ENCODE measurements at places on chromosomes 3 and 15.

GRCh38 chr3:157156837-157157635 lies 2.9 kb downstream of the CCNL1 start:
- H3K4me1 ChIP-seq = peaks cover 44% of the 10 kb centered on the region
- H3K27me3 ChIP-seq = peaks cover 25% of the 10 kb centered on the region
- peaks cover 49% of the 10 kb centered on the region for H3K36me3 ChIP-seq
- H3K27ac ChIP-seq = peak overlapping the region; percentile 25
- no peak for DNase-seq
- H3K4me3 ChIP-seq = peak overlapping the region; percentile 73

DNA sequence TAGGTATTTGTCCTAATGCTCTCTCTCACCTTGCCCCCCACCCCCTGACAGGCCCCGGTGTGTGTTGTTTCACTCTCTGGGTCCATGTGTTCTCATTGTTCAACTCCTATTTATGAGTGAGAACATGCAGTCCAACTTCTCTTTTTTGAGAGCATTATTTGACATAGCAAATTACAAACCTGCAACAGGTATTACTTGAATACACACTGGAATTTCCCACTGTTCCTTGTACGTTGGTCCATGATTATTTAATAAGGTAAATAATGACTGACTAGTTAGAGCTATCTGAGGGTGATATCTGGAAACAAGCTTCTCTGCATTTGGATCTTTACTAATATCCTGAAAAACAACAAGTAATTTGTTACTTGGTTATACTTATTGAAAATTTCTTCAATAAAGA lies 24.1 kb downstream of the ICE2 start:
- H3K4me3 ChIP-seq = no peak overlapping the region
- DNase-seq = no peak
- no peaks in the 10 kb centered on the region for H3K36me3 ChIP-seq
- H3K27me3 ChIP-seq = no peaks in the 10 kb centered on the region

DNA sequence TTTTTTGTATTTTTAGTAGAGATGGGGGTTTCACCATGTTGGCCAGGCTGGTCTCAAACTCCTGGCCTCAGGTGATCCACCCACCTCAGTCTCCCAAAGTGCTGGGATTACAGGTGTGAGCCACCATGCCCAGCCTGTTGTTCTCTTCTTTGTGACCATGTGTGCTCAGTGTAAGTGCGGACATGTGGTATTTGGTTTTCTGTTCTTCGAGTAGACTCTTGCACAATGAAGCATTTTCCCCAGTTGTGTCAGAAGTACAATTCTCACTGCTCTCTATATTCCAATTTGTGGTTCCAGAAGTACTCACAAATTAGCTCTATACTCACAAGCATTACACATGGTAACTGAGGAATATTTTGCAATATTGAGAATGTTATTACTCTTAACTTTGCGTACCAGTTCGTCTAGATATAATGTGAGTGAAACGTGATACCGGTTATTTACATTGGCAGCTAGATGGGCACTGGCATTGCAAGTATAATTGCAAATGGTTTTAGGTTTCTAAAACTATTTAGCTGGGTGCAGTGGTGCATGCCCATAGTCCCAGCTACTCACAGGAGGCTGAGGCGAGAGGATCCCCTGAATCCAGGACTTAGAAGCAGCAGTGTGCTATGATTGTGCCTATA lies 34.2 kb upstream of the MTMR14 start:
- DNase-seq = no peak
- H3K4me1 ChIP-seq = no peaks in the 10 kb centered on the region
- H3K27me3 ChIP-seq = no peaks in the 10 kb centered on the region
- H3K4me3 ChIP-seq = no peak overlapping the region
- H3K27ac ChIP-seq = no peak overlapping the region

GRCh38 chr15:99074446-99074845 lies 30.4 kb upstream of the SYNM start:
- H3K27me3 ChIP-seq = no peaks in the 10 kb centered on the region
- no peak overlapping the region for H3K4me3 ChIP-seq
- no peak overlapping the region for H3K27ac ChIP-seq
- no peak for DNase-seq
- H3K4me1 ChIP-seq = no peaks in the 10 kb centered on the region

DNA sequence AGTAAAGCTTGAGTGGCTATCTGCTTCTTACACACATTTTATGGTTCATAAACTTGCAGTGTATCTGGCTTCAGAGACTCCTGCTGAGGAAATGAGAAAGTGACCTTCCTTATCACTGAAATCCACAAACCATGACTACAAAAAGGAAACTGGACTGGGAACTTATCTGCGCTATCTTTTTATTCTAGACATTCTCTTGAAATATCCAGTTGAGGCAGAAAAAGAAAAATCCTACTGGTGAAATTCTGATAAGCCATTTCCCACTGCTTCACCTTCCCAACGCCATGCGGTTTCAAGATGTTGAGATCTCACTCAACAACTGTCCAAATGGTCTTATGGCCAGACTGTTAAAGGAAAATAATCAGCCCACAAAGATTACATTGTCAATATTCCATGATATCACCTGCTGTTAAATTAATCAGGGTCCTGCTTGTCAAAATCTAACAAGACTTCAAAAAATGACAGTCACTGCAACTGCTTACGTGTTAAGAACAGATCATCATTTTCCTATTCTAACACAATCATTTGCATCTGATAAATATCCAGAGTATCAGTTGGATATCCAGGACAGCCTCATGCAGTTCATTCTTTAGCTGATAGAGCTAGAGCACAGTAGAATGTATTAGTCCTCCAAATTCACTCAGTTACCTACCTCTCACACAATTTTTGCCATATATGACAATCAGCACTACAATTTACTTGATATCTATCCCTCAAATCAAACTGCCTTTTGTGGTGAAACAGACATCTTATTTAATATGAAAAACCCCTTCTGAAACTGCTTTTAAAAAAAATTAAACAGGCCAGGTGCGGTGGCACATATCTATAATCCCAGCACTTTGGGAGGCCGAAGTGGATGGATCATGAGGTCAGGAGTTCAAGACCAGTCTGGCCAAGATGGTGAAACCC lies 538.1 kb downstream of the MAGI1 start:
- peak overlapping the region; percentile 3 for H3K27ac ChIP-seq
- no peak overlapping the region for H3K4me3 ChIP-seq
- peaks cover 3% of the 10 kb centered on the region for H3K27me3 ChIP-seq
- no peaks in the 10 kb centered on the region for H3K36me3 ChIP-seq
- peaks cover 8% of the 10 kb centered on the region for H3K4me1 ChIP-seq

- no peaks in the 10 kb centered on the region for H3K36me3 ChIP-seq
- DNase-seq = no peak
- H3K4me3 ChIP-seq = no peak overlapping the region
- H3K4me1 ChIP-seq = no peaks in the 10 kb centered on the region
- no peaks in the 10 kb centered on the region for H3K27me3 ChIP-seq
These were observed 31.6 kb downstream of the PYDC2 start for GRCh38 chr3:191492601-191493000.

DNA sequence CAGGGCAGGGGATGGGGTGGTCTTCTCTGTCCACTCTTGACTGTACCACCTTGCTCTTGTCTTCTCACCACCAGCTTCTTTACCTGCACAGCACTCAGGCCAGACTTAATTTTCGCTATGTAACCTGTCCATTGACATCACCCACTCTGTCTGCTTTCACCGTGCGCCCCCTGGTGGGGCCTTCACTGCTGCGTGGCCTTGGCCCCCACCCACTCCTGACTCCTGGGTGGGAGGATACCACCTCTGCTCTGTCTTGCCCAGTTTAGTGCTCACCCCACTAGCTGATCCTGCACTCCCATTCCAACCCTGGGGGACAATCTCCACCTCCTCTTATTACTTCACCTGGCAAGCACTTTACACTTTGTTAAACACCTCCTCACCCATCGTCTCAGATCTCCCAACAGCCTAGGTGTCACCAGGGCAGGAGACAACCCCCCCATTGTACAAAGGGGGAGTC lies 17.7 kb downstream of the PTH1R start:
- peak; percentile 78 for DNase-seq
- H3K27ac ChIP-seq = no peak overlapping the region
- peaks cover 9% of the 10 kb centered on the region for H3K4me1 ChIP-seq
- peaks cover 15% of the 10 kb centered on the region for H3K27me3 ChIP-seq

- no peak overlapping the region for H3K4me3 ChIP-seq
- no peaks in the 10 kb centered on the region for H3K36me3 ChIP-seq
- no peaks in the 10 kb centered on the region for H3K4me1 ChIP-seq
- no peak for DNase-seq
These were observed 433.2 kb upstream of the BCHE start for GRCh38 chr3:166270429-166270828.

DNA sequence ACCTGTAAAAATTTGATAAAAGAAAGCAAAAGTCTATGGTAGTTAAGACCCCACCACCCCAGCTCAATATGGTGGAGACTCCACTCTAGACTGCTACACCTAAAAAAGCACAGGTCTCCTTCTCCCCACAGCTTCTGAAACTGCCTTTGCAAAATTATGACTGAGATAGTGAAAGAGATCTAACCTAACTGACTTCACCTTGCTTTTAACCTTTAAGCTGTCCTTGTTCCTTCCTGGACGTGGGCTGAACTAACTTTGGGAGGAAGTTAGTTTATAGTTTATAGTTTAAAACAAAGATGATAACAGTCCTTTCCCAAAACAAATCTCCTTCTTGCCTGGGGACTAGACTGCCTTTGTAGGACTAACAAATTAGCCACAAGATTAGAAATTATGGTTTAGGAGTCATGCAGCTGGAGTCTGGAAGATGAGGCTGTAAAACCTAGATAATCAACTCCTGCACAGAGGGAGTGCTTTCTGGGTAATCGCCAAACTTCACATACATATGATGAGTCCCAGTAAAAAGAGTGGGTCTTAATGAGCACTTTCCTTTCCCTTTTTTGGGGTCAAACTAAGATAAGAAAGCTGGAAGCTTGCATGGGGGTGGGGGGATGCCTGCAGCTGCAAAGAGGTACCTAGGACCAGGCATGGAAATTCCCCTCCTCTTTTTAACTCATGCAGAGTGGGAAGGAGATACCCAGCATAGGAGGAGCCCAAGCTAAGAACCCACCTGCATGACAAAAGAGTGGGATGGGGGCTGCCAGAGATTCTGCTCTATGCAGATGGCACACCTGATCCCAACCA lies 17.5 kb downstream of the CCR8 start:
- no peaks in the 10 kb centered on the region for H3K27me3 ChIP-seq
- H3K27ac ChIP-seq = no peak overlapping the region
- no peak for DNase-seq
- H3K36me3 ChIP-seq = no peaks in the 10 kb centered on the region
- peaks cover 7% of the 10 kb centered on the region for H3K4me1 ChIP-seq

- no peak for DNase-seq
- H3K27ac ChIP-seq = no peak overlapping the region
- H3K4me3 ChIP-seq = no peak overlapping the region
- peaks cover 3% of the 10 kb centered on the region for H3K4me1 ChIP-seq
These were observed 763 bp downstream of the GOLGB1 start for GRCh38 chr3:121748680-121749275.

DNA sequence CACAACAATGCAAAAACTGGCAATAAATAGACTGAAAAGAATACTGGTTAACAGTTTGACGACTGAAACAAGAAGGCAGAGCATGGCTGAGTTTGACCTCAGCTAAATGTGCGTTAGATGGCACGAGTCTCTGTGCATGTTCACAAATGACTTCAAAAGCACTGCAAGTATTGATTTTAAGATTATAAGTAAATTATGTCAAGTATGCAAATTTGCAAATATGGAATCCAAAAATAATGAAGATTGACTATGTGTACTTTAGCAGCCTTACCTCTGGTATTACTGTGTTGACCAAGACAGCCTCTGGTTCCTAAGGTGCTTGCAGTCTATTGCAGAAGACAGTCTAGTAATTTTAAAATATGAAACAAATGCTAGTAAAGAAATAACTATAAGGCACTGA lies 2.6 kb upstream of the EIF5A2 start:
- H3K4me1 ChIP-seq = peaks cover 3% of the 10 kb centered on the region
- H3K4me3 ChIP-seq = no peak overlapping the region
- no peak for DNase-seq
- H3K27me3 ChIP-seq = peaks cover 3% of the 10 kb centered on the region
- H3K27ac ChIP-seq = no peak overlapping the region
- H3K36me3 ChIP-seq = no peaks in the 10 kb centered on the region

DNA sequence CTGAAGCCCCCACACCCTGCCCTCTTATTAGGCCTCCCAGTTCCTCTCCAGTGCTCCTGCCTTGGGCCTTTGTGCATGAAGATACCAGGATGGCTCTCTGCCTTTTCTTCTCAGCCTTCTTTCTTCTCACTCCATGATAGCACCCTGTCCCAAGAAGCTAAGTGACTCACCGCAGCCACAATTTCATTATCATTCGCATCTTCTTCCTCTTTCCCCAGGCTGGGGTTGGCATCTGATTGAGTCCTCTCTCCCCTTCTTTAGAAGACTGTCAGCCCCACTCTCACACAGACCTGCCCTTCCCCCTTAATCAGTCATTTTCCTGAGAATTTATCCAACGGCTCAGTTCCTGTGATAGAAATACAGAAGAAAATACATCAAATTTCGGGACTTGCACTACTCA lies 102.0 kb downstream of the STAC start:
- H3K27ac ChIP-seq = no peak overlapping the region
- DNase-seq = no peak
- H3K27me3 ChIP-seq = no peaks in the 10 kb centered on the region
- H3K4me1 ChIP-seq = peaks cover 13% of the 10 kb centered on the region

- no peak overlapping the region for H3K27ac ChIP-seq
- no peak overlapping the region for H3K4me3 ChIP-seq
- no peaks in the 10 kb centered on the region for H3K27me3 ChIP-seq
- peaks cover 31% of the 10 kb centered on the region for H3K4me1 ChIP-seq
These were observed 31.1 kb downstream of the LSM3 start for GRCh38 chr3:14209581-14210289.

DNA sequence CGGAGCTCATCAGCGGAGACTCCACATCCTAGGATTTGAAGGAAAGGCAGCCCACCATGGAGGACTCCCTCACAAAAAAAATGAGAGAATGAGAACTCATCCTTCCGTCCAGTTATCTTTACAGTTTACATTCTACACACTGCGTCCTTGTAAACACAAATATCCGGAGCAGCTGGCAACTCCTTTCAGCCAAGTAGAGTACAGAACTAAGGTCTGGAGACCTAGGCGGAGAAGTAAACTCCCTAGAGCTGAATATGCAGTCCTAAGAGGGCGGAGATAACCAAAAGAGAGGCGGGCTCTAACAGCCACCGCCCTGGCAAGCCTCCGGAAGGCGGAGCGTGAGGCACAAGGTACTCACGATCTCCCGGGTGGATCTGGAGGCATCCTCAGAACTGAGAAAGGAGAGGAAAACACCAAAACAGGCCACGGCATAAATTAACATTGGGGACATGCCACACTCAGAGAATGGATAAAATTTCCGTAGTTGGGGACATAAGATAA lies 924 bp upstream of the SIN3A start:
- peak overlapping the region; percentile 82 for H3K27ac ChIP-seq
- DNase-seq = peak; percentile 60
- no peaks in the 10 kb centered on the region for H3K36me3 ChIP-seq
- peaks cover 26% of the 10 kb centered on the region for H3K4me1 ChIP-seq
- H3K4me3 ChIP-seq = peak overlapping the region; percentile 94

GRCh38 chr15:49441356-49441755 lies 18.3 kb downstream of the FGF7 start:
- peaks cover 1% of the 10 kb centered on the region for H3K27me3 ChIP-seq
- H3K36me3 ChIP-seq = no peaks in the 10 kb centered on the region
- peaks cover 19% of the 10 kb centered on the region for H3K4me1 ChIP-seq
- DNase-seq = no peak
- no peak overlapping the region for H3K27ac ChIP-seq
- no peak overlapping the region for H3K4me3 ChIP-seq

All from endothelial cell (in vitro differentiated cells).